Right hindlimb (tissue), 1 donor: ENCODE measurements at places on chromosomes 6 and 20.

DNA sequence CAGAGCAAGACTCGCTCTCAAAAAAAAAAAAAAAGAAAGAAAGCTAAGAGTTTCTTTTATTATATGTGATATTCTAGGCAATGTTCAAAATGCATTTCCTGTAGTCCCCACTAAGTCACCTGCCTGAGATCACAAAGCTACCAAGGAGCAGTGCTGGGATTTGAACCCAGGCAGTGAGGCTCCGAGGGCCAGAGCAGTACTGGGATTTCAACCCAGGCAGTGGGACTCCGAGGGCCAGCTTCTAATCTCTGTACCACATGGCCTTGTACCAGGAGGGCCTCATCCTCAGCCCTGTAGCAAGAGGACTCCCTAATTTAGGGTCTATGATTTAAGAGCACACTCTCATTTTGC, 39.7 kb downstream of the ZMYND8 start:
- no peak for DNase-seq

DNA sequence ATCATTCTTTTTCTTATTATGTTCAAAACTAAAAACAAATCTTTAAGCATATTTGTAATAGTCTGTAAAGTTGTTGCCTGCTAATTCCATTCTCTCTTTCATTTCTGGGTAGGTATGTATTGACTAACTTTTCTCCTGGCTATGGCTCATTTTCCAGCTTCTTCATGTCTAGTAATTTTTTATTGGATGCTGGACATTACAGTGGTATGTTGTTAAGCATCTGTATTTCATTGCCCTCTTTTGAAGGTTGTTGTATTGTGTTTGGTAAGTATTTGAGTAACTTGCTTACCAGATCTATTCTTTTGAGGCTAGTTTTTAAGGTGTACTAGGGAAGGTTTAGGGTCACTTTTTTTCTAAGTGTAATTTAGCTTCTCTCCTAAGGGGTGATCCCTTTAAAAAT, 230.9 kb downstream of the TTLL2 start:
- no peak for DNase-seq

GRCh38 chr6:87701344-87701675, 723 bp downstream of the AKIRIN2 start:
- DNase-seq, result peak; percentile 64

DNA sequence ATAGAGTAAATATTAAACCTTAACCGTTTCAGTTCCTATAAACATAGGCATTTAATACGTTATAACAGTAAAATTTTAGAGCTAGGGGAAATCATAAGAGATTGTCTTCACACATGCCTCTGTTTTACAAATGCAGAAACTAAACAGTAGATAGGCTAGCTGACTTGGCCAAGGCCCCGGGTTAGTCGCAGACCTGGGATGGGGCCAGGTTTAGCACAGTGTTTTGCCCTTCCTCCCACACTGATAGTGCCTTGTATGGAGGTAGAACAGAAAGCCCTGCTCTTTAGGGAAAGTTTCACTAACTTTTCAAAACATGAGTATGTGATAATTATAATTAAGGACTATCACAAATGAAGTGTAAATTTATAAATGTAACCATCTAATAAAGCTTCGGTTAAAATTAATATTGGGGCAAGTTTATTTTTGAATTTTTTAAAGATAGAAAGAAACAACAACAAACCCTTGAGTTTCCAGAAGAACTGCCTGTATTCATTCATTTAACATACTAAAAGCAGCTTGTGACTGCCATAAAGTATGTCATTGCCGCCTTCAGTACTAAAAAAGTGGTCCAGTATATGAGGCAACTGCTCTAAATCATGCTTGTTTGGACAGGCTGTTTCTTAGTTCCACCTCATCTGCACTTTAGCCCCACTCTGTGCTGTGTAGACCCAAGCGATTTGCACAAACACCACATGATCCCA, 62.5 kb upstream of the LOC128125822 start:
- peak; percentile 36 for DNase-seq

GRCh38 chr6:29589423-29590048, 4.6 kb downstream of the OR2H2 start:
- peak; percentile 36 for DNase-seq

DNA sequence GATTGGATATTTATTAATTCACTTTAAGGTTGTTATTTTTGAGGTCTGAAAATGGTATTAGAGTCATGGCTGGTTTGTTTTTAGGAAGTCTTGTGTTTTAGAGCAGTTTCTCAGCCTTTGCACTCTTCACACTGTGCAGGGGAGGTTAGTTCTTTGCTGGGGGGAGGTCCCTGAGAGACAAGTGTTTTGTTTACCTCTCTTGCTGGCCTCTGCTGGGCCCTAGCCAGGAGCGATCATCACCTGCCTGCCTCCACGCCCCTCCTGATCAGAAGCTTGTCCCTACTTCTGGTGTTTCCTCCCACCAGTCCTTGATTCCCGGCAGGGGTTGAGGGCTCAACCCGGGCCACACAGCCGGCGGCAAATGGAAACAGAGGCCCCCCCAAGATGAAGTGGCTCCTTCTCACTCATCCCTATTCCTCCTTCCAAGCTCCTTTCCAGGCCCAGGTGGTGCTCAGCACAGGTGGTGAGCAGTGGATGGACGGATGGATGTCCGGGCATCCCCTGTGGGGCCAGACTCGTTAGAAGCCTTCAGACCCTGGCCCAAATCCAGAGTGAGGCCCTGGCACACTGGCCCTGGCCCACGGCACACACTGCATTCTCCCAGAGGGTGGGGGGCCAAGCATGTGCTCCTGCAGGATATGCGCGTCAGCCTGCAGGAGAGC, 51.3 kb downstream of the GRM4 start:
- DNase-seq, result no peak

DNA sequence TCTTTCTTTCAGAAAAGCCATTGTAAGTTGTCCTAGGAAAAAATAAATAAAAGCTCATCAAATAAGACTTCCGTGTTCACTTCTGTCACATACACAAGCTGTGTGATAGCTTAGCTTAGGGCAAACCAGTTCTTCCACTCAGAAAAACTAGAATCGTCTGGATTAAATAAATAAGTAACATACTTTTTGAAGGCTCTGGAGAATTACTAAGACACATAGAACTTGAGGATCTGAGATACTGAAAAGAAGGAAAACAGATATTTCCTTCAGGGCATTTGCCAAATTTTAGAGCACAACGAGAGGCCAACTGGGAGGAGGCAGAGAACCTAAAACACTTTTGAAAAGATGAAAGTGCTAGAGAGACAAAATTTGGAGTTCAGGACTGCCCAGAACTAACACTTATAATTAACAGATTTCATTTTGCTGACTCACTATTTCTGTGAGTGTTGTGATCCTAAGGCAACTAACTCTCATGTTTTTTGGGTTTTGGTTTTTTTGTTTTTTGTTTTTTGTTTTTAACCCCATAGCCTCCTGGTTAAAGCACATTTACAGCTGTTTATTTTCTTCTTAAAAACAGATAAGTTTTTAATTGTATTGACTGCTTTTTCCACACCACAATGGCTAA, 38.7 kb upstream of the THEMIS start:
- DNase-seq, result no peak

DNA sequence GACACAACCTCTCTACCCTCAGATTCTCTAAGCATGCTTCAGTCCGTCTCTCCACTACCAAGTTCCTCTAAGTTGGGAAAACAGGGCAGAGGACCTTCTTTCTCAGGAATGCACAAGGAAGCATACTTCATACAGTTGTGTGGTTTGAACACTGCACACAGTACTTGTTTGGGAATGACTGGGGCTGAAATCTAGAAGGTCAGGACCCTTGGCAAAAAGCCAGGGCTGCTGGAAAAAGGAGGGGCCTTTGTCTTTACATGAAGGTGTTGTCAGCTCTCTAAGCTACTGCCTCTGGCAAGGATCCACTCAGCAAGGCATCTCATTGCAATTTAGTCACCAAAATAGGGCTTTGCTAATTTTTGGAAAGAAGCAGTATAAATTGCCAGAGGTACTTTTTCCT, 20.7 kb upstream of the HEY2 start:
- DNase-seq, result no peak

DNA sequence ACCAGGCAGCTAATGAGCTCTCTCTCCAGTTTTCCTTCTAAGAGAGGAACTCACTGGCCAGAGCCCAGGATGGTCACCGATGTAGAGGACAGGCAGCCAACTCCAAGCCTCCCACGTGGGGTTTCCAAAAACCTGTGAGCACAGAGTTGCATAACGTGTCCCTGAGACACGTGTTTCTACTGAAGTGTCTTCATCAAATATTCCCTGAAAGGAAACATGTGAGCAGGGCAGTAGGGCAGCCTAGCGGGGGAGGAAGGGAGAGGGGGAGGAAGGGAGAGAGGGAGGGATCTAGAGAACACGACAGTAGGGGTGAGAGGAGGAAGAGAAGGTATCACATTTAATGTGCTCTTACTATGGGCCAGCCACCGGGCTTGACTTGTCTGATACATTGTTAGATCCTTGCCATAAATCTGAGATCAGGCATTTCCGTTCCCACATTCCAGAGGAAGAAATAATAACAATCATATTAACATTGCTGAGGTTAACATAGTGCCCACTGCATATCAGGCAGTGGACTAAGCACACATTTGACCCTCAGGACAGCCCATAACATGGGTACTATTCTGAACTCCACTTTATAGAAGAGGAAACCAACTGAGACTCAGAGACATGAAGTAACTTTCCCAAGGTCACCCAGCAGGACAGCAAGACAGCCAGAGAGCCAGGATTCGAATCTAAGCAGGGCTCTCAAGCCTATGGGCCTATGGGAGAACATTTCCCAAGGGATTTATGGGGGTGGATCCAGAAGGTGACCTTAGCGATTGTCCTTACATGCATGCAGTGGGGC, 4.5 kb upstream of the SYS1 start:
- peak; percentile 64 for DNase-seq
